ENCODE measurements at places on chromosomes 16 and 17. TPM values are rescaled to one million over a fixed set of nuclear protein-coding genes. Genes with fewer than 3 reads are reported as not detected.

GRCh38 chr17:82000803-82001570, 21.7 kb downstream of the CENPX start:
- peak; percentile 80 for DNase-seq

Gene ADAD2
- 0.80 TPM for polyA plus RNA-seq

DNA sequence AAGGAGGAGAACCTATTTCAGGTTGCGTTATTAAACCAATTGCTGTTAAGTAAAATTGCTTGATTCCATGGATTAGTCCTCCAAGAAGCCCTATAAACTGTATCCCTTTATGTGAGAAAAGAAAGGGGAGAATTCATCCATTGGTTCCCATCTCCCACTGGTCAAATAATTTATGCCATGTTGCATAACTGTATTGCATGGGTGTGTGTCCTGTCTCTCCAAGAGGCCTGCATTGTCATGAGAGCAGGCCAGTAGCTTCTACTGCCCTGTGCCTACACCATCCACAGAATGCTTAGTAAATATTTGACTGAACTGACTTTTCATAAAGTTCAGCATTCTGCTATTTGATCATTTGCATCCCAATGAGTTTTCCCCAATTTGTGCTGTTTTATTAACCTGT, 11.7 kb upstream of the TOB1 start:
- DNase-seq = no peak

GRCh38 chr17:59527931-59528330, 37.5 kb upstream of the DHX40 start:
- no peak for DNase-seq

GRCh38 chr17:77128896-77129567, 11.7 kb upstream of the SEC14L1 start:
- DNase-seq = no peak

Gene SMCR8
- polyA plus RNA-seq = 3.1 TPM

DNA sequence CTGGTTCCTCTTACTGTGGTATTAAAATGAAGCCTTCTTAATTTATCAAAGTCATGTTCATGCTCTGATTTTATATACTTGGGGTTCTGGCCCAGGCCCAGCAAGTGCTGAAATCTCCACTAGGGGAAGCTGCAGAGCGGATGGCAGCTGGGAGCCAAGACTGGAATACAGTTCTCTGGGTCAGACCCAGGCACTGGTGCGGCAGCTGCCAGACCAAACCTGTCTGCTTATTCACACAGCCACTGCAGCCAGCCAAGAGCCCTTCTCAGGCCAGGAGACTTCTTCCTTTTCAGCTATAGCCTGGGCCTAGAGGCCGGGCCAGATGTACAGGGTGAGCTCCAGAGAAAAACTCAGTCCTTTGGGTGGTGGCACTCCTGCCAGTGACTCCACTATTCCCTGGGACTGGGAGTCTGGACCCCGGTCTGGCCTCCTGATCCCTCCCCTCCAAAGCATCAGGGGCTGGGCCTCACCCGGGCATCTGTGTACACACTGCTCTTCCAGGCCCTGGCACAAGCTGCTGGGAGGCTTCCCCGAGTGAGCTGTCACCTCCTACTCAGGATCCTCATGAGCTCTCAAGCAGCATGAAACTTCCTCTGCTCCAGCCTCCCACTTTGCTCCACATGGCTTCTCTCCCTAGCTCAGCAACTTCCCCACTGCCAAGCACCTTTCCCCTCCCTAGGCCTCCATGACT, 24.4 kb downstream of the ATP6V0D1 start:
- peak; percentile 68 for DNase-seq

GRCh38 chr17:50199803-50200456, 1.5 kb downstream of the COL1A1 start:
- DNase-seq = peak; percentile 97

Gene FBF1
- 5.7 TPM for polyA plus RNA-seq

- DNase-seq = no peak
Observed at GRCh38 chr16:81036751-81037350, 1.2 kb downstream of the ATMIN start.

- DNase-seq = no peak
Observed at GRCh38 chr16:81155769-81156168, 59.6 kb upstream of the GCSH start.

GRCh38 chr16:67016143-67016542, 12.8 kb upstream of the CBFB start:
- peak; percentile 35 for DNase-seq

All from kidney (tissue), 22 donors.